Foreskin melanocyte (primary cell): ENCODE measurements at places on chromosomes 11 and 22.

- no peak for DNase-seq
These were observed 29.7 kb upstream of the SORL1-AS1 start for GRCh38 chr11:121482231-121483129.

DNA sequence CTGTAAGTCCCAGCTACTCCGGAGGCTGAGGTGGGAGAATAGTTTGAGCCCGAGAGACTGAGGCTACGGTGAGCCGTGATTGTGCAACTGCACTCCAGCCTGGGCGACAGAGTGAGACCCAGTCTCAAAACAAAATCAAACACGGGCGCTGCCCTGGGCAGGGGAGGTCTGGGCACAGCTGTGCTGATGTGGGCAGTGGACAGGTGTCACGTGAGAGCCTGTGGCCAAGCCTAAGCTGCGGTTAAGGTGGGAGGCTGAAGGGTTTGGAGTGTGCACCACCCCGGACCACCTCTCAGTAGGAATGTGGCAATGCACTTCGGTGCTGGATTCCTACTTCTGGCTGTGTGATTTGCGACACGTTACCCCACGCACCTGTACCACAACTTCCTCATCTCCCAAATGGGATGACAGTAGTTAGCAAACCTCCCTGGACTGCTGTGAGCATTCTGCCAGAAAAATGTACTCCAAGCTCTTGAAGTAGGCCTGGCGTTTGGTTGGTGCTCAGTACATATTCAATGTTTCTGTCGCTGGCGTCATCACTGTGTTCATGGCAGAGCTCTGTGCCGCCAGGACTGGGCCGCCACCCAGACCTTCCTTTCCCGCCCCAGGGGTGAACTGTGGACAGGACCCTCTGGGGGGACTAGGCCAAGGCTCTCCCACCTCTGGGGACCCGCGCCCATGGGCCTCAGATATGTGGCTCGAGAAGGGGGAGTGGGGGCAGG lies 807 bp upstream of the ZNF74 start:
- no peak for DNase-seq

GRCh38 chr22:29204455-29205183 lies 1.1 kb upstream of the EMID1 start:
- DNase-seq = no peak

DNA sequence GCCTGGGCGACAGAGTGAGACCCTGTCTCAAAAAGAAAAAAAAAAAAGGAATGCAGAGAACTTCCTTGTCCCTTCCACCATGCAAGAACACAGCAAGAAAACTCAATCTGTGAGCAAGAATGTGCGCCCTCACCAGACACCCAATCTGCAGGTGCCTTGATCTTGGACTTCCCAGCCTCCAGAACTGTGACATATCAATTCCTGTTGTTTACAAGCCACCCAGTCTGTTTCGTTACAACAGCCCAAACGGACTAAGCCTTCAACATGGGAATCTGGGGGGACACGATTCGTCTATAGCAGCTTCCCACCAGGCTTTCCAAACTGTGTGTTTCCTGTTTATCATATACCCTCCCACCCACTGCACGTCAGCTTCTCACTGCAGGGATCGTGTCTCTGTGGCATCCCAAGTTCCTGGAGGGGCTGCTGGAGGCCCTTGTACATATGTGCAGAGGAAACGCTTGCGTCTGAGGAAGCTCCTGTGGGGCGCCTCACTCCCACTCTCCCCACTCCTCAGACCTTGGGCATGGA lies 11.0 kb upstream of the PSMC3 start:
- DNase-seq = no peak

DNA sequence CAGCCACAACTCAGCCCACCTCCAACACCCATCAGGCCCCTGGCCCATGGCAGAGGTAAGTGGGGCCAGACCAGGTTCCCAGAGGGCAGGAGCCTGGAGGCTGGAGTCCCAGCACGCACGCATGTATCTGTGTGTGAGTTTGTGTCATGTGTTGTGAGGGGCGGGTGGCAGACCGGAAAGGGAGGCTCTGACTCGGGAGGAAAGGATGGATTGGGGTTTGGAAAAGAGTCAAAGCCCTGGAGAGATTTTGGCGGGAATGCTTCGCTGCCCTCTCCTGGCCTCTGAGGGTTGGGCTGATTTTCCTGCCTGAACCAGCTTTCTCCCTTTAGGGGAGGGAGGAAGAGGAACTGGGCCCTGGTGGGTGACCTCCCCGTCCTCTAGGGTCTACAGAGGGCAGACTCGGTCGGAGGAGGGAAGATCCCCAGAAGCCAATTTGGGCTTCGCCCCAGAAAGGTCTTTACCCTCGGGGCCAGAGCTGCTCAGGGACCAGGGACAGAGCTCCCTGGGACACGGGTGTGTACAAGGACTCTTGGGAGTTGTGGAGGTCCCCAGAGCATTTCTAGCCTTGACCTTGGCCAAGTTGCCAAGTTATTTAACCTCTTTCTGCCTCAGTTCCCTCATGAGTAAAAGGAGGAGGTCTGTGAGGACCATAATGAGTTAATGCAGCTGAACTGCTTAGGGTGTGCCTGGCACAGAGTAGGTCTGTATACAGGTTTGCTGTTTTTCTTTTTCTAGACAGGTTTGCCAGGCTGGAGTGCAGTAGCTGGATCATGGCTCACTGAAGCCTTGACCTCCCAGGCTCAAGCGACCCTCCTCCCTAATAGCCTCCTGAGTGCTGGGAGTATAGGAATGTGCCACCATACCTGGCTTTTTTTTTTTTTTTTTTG lies 6.9 kb downstream of the C11orf68 start:
- peak; percentile 92 for DNase-seq

- no peak for DNase-seq
These were observed 24.4 kb downstream of the GPR83 start for GRCh38 chr11:94376841-94377240.

GRCh38 chr22:27542602-27543001 lies 259.0 kb downstream of the MN1 start:
- no peak for DNase-seq

DNA sequence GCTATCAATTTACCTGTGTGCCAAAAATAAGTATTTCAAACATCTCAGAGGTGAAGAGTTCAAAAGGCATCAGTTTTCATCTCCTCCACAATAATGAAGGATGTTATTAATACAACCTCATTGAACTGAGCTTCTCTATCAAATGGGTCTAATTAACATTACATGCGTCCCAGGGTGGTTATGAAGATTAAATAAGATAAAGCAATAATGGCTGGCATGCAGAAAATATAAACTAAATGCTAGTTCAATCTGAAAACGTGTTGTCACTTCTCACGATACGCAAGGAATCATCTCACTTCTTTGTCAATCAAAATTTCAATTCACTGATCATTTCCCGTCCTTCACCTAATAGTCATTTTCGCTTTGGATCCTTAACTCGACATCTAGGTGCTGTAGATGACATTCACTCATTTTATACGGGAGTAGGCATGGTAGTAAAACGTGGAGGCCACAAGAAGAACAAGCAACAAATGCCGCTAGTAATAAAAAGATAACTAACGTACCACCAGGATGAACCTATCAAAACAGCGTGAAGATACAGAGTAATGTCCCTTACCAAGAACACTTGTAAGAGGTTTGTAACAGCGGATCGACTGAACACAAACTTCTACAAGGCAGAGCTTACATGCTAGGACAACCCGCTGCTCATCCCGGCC lies 918 bp downstream of the CHORDC1 start:
- no peak for DNase-seq

- no peak for DNase-seq
These were observed 15.0 kb downstream of the SART1 start for GRCh38 chr11:65976216-65977176.

DNA sequence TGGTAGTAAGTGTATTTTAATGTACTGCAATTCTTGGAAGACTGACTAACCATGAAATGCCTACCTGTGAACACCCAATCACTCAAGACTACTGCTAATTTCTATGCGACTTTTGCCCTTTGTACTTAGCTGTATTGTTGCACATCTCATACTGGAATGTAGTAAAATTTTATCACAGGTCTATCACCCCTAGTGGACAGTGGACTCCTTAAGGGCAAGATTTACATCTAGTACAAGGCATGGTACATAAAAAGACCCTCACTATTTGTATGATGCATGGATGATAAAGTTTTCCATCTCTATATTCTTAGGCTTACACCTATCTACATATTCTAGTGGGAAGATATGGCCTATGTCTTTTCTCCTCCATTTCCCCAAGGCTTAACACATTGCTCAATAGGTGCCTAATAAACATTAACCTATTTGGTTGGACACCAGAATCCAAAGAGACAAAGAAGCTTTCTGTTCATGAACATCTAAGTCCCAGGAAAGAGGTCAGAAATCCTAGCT lies 26.1 kb downstream of the SERGEF start:
- no peak for DNase-seq
